ENCODE measurements at places on chromosomes 4 and X.

DNA sequence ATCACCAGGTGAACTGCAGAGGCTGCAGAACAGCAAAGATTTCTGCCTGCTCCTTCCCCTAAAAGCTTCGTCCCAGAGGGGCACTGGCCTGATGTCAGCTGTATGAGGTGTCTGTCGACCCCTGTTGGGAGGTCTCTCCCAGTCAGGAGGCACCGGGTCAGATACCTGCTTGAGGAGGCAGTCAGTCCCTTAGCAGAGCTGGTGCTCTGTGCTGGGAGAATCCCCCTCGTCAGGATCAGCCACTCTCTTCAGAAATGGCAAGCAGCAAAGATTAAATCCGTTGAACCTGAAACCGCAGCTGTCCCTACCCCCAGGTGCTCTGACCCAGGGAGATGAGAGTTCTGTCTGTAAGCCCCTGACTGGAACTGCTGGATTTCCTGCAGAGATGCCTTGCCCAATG, 1166.3 kb upstream of the ADGRL3 start:
- DNase-seq = no peak

DNA sequence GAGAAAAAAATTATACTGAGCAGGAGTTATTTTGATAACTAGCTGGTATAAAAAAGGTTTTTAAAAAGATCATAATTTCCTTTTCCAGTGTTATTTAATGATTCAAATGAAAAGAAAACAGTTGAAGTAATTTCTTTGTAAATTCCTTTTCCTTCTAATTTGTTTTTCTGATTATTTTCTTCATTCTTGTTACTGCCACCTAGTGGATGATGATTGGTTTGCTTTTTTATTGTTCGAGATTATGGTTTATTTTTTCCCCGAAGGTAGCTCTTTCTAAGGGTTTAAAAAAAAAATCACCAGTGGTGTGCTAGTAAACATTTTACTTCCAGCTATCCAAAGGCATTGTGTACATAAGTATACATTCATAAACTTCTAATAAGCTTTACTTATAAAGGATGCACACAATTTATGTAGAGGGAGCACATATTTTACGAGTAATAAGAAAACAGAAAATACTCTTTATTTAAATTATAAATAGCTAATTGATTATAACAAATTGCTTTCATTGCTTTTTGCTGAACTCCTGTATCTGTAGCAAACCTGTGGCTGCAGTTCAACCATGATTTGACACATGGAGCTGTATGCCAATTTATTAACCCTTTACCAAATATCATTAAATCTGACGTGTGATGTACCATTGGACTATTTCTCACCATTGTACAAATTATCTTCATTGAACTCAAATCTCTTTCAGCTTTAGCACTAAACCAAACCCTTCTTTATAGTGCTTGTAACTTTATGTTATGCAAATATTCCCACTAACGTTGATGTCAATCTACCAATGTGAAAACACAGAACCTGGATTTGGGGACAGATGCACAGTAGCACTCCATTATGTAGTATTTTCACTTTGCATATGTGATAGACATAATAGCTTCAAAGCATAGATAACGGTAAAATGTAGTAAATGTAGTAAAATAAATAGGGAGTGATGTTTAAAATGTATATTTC, 97.8 kb upstream of the ANK2 start:
- DNase-seq = no peak

DNA sequence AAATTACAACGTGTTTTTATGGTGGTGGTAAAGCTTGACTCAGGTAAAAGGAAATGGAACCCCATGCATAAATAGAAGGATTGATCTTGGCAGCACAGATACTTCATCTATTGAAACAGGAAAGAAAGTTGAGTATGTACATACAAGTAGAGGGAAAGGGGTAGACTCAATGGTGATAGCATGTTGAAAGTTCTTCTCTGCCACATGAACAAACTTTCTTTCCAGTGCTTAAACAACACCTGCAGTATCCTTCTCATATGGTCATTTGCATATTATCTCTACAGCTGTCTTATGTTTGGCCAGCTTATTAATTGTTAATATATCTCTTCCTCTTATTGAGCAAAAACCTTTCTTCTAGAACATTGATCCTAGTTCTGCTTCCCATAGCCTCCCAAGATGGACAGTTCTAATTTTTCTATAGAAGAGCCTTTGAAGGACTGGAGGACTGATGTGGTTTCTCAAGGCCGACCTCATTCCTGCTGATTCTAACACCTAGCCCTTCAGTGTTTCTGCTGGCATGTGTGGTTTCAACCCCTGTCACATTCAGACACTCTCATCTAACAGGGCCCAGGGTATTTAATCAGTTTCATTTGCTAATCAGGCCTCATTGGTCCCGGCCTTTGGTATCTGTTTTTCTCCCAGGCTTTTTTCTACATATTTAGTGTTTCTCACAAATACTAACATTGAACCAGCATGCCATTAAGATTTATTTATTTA, 108.1 kb upstream of the SPRY1 start:
- DNase-seq = no peak

- no peak for DNase-seq
Observed at GRCh38 chrX:118039591-118039990, 77.0 kb downstream of the KLHL13 start.

- DNase-seq = no peak
Observed at GRCh38 chr4:57034520-57034919, 55.8 kb downstream of the POLR2B start.
